Amniotic stem cell (primary cell): ENCODE measurements at places on chromosomes 3 and 15.
A peak's percentile ranks its signal among the peaks of the same experiment; 100 is the strongest.

DNA sequence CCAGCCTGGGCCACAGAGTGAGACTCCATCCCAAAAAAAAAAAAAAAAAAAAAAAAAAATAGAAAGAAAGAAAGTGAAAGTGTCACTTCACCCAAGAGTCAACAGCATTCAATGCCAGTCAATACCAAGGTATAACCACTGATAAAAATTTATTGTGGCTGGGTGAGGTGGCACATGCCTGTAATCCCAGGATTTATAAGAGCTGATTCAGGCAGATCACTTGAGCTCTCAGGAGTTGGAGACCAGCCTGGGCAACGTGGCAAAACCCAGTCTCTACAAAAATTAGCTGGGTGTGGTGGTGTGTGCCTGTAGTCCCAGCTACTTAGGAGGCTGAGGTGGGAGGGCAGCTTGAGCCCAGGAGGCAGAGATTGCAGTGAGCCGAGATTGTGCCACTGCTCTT, 46.5 kb upstream of the PIK3CB start:
- DNase-seq: no peak

- no peak for DNase-seq
Measured at GRCh38 chr3:39448506-39449233, 18.8 kb upstream of the MOBP start.

DNA sequence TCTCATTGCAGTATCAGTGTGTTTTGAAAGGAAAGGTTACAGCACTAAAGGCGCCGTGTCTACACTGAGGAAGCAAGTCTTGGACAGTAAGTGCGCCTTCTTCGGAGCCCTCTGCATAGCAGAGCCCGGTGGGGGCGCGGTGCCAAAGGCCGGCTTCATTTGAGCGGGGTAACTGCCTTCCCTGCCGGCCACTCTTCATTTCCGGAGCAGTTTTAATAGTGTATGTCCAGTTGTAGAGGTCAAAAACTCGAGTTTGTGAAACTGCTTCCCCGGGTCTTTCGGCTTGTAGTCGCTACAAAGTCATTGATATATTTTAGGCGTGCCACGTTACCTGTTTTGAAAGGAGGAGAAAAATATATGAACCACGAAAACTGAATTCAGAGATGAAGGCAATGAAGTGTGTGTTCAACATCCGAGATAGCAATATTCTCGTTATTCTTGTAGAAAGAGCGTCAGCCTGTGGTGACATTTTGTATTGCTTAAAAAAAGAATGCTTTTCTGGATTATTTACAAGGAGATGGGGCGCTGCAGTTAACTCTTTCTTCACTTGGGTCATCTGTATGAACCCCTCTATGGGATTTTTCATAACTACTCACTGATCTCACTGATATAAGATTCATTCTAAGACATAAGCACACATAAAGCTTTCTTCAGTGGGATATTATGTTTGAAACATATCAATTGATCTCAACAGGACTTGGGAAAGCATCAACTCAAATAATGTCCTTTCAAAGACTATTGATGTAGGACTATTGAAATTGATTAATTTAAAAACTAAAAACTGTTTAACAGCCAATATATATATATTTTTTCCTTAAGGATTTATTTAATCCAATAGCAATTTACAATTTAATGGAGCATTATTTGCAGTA, 3.0 kb downstream of the ALCAM start:
- peak; percentile 53 for DNase-seq

- no peak for DNase-seq
Measured at GRCh38 chr3:74862476-74862875, 248.0 kb upstream of the CNTN3 start.

DNA sequence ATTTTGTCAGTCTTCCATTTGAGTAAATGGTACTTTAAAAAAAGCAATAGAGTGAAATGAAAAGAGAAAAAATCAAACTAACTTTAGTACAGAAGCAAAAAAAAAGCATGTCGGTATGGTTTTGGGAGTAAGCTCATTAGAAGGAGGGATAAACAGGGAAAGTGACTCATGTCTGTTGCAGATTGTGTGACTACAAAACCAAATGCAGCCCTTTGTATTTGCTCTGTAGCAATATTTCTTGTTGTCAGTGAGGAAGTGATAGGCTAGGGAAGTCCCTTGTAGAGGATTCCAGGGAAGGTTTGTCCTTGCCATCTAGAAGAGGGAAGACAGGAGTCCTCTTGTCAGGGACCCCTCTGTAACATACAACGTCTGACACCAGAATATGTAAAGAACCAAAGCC, 150.5 kb upstream of the POU1F1 start:
- no peak for DNase-seq

DNA sequence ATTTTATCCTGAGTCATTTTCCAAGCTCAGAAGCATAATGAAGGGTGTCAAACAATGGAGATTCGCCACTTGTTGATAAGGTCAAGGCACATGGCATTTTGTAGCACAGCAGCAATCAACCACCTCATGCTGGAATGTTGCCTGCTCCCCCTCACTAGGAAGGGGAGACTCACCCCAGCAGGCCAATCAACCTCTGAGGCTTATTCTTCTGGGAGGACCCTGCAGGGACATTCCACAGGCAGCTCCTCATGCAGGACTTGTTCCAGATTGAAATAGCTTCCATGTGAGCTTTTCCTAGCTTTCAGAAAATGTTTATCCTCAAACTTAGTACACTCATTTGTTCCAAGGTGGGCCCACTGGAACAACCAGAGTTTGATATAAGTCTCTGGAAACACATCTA, 77.6 kb downstream of the SSR3 start:
- DNase-seq: peak; percentile 50

DNA sequence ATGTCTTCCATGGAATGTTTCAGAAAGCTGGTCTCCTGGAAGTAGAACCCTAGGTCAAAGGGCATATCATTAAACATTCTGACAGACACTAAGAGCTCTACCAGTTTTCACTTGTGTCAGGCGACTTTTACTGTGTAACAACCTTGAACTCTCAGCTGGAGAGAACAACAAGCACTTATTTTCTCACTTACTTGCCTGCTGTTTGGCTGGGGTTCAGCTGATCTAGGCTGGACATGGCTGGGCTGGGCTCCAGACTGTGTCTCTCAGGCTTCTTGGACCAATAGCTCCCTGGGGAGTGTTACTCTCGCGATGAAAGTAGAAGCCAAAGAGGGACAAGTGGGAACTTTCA, 527.3 kb downstream of the SHQ1 start:
- DNase-seq: no peak

DNA sequence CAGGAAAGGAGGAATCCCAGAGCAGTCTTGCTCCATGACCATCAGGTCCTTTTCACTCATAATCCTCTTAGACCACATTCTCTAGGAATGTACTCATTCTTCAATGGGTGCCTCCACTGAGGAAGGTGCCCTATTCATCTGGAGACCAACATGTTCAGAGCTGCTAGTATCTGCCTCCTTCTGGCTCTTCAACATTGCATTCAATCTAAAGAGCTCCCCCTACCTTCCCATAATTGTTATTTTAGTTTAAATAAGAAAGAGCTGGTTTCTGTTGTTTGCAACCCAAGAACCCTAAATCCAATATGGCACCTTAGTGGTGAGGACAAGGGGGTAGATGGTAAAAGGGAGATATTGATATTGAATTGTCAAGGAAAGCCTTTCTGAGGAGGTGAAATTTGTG, 67.6 kb downstream of the SCN11A start:
- DNase-seq: no peak

DNA sequence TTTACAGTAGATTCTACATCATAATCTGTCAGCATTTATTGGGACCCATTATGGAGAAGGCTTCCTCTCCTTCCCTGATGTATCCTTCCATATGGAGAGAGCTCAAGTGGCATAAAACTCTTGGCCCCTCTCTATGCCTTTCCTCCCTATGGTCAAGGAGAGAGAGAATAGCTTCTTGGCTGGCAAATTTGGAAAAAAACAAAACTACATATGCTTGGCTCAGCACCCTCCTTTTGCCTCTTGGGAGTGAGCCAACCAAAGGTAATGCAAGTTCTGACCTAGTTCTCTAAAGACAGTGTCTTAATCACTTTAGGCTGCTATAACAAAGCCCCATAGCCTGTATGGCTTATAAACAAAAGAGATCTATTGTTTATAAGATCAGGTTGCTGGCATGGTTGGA, 37.5 kb downstream of the C3orf70 start:
- DNase-seq: no peak

GRCh38 chr15:90742087-90742486, 24.9 kb downstream of the BLM start:
- DNase-seq: no peak

DNA sequence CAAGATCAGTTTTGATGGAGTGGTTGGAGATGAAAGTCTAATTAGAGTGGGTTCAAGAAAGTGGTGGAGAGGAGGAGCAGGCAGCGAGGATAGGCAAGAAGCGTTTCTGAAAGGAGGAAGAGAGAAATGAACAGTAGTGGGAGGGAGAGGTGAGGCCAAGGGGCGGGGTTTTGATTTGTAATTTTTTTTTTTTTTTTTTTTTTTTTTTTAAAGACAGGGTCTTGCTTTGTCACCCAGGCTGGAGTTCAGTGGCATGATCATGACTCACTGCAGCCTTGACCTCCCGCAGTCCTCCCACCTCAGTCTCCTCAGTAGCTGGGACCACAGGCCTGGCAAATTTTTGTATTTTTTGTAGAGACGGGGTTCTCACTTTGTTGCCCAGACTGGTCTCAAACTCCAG, 36.6 kb downstream of the MRAS start:
- no peak for DNase-seq

- DNase-seq: no peak
Measured at GRCh38 chr15:39030291-39031070, 465.9 kb upstream of the RASGRP1 start.

DNA sequence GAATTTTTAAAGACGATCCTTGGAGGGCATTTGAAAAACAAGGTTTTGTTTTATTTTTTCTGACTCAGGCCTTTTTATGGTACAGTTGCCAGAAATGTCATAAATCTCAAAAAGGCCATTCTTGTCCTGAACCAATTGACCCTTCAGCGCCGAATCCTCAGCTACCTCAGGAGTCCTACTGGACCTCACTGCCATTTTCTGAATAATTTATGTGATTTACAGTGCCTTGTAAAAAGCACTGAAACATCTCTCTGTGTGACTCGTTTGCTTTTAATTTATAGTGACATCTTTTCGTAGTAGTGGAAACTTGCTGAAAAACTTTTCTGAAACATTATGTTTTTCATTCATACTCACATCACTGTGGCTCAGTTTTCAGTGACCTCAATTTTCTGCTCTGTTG, 72.2 kb upstream of the ARL6 start:
- no peak for DNase-seq

- no peak for DNase-seq
Measured at GRCh38 chr3:97927704-97928103, 44.5 kb downstream of the RIOX2 start.

GRCh38 chr15:69215314-69216035, 55.0 kb downstream of the GLCE start:
- DNase-seq: no peak

GRCh38 chr3:178971614-178972013, 100.0 kb downstream of the ZMAT3 start:
- no peak for DNase-seq

GRCh38 chr3:69294014-69294766, 91.7 kb downstream of the FRMD4B start:
- no peak for DNase-seq

DNA sequence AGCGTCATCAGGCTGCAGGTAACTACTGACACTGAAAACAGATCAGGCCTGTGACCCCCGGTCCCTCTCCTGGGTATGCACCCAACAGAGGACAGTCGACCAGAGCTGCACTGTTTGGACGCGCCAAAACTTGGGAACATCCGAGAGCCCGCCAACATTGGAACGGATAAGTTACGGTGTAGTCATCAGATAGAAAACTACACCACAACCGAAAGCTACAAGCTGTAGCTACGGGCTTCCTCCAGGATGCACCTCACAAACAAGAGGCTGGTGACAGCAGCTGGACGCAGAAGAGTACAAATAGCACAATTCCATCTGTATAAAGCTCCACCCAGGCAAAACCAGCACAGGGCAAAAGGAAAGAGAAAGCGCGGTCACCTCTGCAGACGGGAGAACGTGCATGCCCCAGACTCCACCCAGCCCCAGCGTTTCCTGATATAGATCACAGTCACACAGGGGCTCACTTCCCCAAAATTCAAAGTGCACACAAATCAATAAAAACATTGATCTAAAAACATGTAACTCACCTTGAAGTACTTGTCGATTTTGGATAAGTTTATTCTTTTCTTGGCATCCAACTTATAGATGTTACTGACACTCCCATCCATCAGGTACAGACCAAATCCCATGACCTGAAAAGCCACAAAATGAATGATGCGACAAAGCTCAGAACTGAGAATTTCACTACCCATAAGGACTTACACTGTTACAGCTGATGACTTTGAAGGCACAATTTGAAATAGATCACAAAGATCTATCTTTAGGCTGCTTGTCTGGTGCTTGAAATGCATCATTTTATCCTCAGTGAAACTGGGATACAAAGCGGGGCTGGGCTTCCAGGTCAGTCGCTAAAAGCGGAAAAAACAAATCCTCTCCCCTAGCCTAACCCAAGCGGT, 43.3 kb downstream of the CYFIP1 start:
- DNase-seq: no peak

DNA sequence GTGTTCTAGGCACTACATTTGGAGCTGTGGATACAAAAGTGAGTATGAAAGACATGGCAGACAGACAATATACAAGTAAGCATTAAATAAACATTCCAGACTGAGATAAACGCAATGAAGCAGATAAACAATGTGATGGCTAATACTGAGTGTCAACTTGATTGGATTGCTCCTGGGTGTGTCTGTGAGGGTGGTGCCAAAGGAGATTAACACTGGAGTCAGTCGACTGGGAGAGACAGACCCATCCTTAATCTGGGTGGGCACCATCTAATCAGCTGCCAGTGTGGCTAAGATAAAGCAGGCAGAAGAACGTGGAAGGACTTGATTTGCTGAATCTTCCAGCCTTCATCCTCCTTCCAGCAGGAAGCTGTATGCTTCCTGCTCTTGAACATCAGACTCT, 77.2 kb downstream of the CADPS start:
- DNase-seq: no peak

- DNase-seq: no peak
Measured at GRCh38 chr3:73422571-73422970, 202.2 kb downstream of the PDZRN3 start.

- no peak for DNase-seq
Measured at GRCh38 chr15:77480859-77481633, 60.4 kb downstream of the HMG20A start.
